Activated naive CD4-positive, alpha-beta T cell (primary cell): ENCODE measurements at places on chromosomes 1 and 21.
A peak's percentile ranks its signal among the peaks of the same experiment; 100 is the strongest.

GRCh38 chr1:116067566-116067890, 43.7 kb upstream of the MAB21L3 start:
- no peak for DNase-seq

DNA sequence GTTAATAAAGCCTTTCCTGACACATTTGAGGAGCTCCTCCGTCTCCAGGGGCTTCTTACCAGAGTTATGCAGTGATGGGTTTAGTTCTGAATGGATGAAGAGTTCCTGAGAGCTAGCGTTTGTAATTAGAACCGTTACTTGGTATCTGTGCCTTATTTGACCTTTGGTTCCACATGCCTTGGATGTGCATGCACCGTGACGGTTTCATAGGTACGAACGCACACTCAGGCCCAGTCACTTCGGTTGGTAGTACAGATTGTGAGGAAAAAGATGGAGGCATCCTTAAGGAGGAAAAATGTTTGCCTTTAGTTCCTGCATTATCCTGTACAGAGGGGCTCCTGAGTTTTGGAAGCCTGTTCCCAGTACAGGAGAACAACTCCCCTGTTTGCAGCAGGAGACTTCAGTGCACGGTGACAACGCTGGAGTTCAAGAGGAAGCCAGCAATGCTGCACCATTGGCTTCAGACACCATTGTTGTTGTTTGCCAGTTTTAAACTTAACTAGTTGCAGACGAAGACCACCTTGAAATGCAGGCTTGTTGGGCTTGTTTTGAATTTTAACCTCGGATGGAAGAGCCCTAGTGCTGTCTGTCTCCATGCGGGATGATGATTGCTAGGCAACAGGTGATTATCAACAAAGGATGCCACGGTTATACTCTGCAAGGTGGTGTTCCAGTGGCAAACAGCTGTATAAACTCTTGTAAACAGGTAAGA, 8.2 kb downstream of the RBM15 start:
- DNase-seq, result no peak

- DNase-seq, result no peak
Observed at GRCh38 chr21:46215436-46216131, 13.0 kb downstream of the LSS start.

- no peak for DNase-seq
Observed at GRCh38 chr1:184514447-184514846, 127.6 kb downstream of the C1orf21 start.

DNA sequence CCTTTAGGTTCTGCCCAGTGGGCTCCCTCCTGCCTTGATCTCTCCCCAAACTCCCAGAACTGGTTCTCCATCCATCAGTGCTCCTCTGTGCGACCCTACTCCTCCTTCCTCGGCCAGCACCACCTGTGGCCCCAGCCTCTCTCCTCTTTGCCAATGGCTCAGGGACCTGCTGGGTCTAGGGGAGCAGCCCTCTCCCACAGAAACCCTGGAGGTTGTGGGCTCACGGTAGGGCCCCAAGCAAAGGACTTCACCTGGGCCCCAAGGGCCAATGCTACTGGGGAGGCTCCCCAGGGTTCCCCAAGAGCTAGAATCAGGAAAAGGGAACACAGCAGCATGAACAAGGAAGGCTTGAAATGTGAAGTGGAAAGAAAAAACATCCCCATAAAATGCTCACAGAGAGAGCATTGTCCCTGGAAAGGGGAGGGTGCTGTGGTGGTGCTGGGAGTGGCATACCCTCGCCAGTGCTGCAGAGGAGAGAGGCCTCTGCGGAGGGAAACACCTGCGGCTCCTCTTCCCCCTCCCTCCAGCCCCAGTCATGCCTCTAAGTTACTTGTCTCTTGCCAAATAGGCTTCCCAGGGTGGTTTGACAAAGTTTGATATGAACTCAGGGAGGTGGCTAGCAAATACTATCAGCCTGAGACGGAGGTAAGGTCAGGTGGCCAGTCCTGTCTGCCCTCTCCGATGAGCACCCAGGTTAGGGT, 2.5 kb downstream of the TMEM63A start:
- DNase-seq, result no peak

GRCh38 chr1:59071289-59071688, 225.6 kb upstream of the FGGY start:
- peak; percentile 7 for DNase-seq
